Activated T-helper 17 cell treated with anti-CD3 and anti-CD28 coated beads, Interleukin-2, amount 50 U/mL, for 72 hours (primary cell): ENCODE measurements at places on chromosomes 4 and X.

GRCh38 chrX:73964579-73964978 lies 339.4 kb upstream of the ZCCHC13 start:
- ATAC-seq, result no peak

DNA sequence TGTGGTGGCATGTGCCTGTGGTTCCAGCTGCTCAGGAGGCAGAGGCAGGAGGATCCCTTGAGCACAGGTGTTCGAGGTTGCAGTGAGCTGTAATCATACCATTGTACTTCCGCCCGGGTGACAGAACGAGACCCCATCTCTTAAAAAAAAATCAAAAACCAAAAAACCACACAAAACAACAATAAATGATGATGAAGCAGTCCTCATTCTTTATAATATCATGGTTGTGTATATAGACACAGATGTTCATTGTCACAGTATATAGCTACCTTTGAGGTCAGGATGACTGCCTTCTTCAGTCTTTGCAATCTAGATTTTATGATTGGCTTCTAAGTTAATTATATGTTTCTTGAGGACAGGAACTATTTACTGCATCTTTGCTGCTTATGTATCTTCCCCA lies 37.0 kb downstream of the ZFX start:
- no peak for ATAC-seq

- ATAC-seq, result no peak
Measured at GRCh38 chrX:133389975-133390374, 25.3 kb downstream of the GPC4 start.

- ATAC-seq, result no peak
Measured at GRCh38 chr4:89298788-89299152, 8.8 kb downstream of the GPRIN3 start.

- ATAC-seq, result peak; percentile 63
Measured at GRCh38 chrX:68186552-68187262, 246.6 kb downstream of the OPHN1 start.

GRCh38 chr4:152283801-152284470 lies 252.0 kb downstream of the FBXW7 start:
- ATAC-seq, result no peak

DNA sequence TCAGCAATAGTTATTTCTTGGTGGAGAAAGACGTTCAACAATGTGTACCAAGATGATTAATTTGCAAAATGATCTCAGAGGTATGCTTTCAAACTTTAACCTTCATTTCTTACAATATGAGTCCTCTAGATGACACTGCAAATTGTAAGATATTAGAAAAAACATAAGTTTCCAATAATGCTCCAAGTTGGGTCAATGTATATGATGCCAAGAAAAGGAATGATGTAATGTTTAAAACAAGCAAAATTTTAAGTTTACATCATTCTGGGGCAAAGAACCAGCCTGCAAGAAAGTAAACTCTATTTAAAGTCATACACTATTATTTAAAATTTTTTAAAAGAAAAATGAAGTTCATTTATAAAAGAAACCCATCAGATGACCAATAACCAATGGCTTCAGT lies 56.1 kb downstream of the PRSS12 start:
- ATAC-seq, result no peak

DNA sequence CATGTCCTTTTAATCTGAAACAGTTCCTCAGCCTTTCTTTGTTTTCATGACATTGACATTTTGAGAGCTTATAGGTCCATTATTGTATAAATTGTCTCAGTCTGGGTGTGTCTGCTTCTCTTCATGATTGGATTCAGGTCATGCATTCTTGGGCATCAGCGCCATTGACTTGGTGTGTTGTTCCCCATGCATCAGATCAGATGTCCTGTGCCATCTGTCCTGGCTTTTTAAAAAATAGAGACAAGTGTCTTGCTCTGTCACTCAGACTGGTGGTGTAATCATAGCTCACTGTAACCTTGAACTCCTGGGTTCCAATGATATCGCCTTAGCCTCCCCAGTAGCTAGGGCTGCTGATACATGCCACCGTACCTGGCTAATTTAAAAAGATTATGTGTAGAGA lies 55.7 kb downstream of the TBC1D14 start:
- no peak for ATAC-seq

- ATAC-seq, result no peak
Measured at GRCh38 chr4:83708500-83709175, 172.7 kb downstream of the GPAT3 start.

GRCh38 chr4:85514117-85514516 lies 39.2 kb downstream of the ARHGAP24 start:
- ATAC-seq, result no peak

DNA sequence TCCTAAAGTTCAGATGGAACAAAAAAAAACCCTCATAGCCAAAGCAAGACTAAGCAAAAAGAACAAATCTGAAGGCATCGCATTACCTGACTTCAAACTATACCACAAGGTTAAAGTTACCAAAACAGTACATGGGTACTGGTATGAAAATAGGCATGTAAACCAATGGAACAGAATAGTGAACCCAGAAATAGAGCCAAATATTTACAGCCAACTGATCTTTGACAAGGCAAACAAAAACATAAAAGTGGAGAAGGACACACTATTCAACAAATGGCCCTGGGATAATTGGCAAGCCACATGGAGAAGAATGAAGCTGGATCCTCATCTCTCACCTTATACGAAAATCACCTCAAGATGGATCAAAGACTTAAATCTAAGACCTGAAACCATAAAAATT lies 44.2 kb upstream of the TMEM192 start:
- no peak for ATAC-seq

GRCh38 chrX:154121961-154122360 lies 22.1 kb upstream of the OPN1LW start:
- no peak for ATAC-seq

- ATAC-seq, result no peak
Measured at GRCh38 chr4:41613386-41613785, 75.4 kb downstream of the LIMCH1 start.

- ATAC-seq, result no peak
Measured at GRCh38 chr4:138226351-138226750, 15.8 kb downstream of the SLC7A11 start.

GRCh38 chr4:42416017-42416416 lies 18.7 kb downstream of the SHISA3 start:
- ATAC-seq, result no peak

DNA sequence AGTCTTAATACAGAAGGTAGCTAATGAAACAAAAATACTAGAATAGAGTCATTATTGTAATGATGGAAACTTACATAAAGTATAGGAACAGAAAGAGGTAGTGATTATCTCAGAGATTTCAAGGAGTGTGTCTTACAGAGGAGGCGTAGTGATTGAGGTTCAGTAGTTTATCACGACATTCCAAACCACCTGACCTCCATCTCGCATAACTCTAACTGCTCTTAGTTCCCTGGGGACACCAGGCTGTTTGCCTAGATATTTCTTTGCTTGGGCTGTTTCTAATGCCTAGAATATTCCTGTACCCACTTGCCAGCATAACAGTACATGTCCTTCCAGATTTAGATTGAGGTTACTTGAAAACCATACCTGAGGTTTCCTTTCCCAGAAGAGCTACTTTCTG lies 29.1 kb downstream of the STAG2 start:
- peak; percentile 19 for ATAC-seq

GRCh38 chr4:125522992-125523391 lies 208.2 kb downstream of the FAT4 start:
- no peak for ATAC-seq

DNA sequence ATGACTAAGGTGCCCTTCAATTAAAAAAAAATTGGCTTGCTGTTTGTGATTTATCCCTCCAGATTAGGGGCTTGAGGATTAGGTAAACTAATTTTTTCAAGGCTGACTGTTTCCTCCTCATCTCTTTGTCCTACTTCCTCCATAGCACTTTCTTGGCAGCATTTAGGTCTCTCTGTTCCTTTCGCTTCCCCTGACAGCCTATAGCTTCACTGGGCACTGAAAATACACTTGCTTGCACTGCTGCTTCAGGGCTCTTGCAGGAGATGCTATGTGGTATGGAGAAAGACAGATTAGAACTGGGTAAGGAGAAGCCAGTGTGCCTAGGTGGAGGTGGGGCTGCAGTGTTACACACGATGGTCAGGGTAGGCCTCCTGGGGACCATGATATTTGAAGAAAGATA lies 112.3 kb upstream of the SFRP2 start:
- ATAC-seq, result no peak

- no peak for ATAC-seq
Measured at GRCh38 chr4:139629436-139630125, 36.0 kb upstream of the MGST2 start.

DNA sequence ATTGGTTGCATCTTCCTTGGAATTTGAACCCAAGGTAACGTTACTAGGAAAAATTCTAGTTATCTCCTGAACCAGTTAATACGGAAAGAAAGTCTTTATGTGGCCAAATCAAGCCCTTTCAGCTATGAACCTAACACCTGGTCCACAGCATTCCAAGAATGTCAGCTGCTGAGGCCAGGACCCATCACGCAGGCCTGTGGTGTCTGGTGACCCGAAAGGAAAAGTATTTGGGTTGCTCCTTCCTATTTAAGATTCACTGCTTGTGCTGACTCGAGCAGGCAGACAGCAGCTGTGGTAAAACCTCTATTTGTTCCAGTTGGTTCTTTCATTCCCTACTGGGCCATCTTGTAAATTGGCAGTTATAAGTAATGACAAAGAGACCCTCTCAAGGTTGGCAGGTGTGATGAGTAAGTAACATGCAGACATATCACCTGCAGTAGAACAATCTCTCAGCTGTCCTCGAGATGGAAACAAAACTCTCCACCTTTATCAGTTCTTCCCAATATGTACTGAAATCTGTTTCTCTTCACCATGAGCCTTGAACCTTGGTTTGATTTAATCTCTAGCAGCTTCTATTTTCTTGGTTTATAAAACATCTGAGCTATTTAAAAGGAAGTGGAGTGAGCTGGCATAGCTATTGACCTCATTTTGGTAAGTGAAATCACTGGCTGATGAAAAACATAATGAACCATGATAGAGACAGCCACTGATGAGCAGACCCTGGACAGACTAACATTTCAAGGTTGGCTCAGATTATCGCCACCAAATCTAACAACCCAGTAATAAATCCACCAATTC lies 182.1 kb upstream of the SMIM31 start:
- no peak for ATAC-seq

- no peak for ATAC-seq
Measured at GRCh38 chrX:86507331-86507730, 359.1 kb downstream of the DACH2 start.

DNA sequence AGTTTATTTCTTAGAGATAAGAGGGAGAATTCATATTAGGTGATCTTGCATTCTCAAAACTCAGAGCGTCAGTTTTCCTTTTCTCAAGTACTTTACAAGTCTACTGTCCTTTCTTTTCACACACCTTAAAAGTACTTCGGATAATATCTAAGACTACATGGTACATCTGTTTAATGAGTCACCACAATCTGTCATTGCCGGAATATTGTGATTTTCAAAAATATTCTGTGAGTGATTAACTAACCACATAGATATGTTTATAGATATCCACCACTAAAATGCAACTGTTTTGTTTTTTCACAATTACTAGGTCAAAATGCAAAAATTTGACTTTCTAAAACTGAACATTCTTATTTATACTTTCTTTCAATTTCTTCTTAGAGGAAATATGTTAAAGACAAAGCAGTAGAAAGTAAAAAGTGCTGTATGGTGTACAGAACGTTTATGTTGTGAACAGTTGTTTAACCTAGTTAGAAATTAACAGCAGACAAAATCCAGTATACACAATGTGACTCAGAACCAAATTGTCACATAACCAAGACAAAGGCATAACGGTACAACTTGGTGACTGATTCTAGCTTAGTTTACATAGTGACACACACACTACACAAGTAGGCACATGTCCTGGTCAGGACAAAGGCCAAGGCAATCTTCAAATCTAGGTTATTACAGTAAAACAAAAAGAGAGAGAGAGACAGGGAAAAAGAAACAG lies 482.9 kb downstream of the NAF1 start:
- ATAC-seq, result no peak

GRCh38 chr4:2615821-2616220 lies 79.4 kb downstream of the FAM193A start:
- ATAC-seq, result no peak

GRCh38 chr4:170336238-170336775 lies 246.6 kb upstream of the AADAT start:
- no peak for ATAC-seq

DNA sequence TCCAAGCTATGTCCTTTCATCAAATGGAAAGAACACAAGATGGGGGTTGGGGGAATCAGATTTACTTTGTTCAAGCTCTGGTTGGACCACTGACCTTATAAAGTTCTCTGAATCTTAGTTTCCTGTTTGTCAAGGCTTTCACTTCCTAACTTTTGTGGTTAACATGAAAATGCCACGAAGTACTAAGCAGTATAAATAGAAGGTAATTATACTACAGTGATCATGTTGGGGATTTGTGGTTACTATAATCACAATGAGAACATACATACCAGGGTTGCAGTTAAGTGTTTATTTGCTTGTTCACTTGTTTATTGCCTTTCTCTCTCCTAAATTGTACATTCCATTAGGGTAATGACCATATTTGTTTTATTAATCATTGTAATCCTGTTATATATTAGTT lies 53.2 kb downstream of the SPRY1 start:
- peak; percentile 44 for ATAC-seq
